ENCODE measurements at places on chromosomes 6 and 20. TPM values are rescaled to one million over a fixed set of nuclear protein-coding genes. Genes with fewer than 3 reads are reported as not detected.

DNA sequence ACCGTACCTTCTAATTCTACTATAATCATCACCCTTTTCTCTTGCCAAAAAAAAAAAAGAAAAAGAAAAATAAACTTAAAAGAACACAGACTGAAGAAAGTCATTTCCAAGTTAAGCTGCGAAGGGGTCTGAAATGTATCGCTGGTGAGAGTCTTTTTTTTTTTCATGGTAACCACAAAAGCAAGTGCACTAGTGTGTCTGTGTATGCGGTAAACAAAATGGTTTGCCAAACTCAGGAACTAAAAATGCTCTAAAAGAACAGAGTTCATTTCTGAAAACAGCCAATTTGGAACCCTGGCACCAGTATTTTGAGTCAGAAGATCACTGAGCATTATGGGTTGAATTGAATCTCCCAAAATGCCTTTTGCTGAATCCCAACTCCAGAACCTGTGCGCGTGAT lies 46.6 kb downstream of the CDH4 start:
- no peaks in the 10 kb centered on the region for H3K27me3 ChIP-seq
- H3K4me3 ChIP-seq: no peak overlapping the region
- no peak overlapping the region for H3K27ac ChIP-seq
- peaks cover 40% of the 10 kb centered on the region for H3K4me1 ChIP-seq
- no peak for DNase-seq

Gene MAS1
- 0.06 TPM for total RNA-seq

DNA sequence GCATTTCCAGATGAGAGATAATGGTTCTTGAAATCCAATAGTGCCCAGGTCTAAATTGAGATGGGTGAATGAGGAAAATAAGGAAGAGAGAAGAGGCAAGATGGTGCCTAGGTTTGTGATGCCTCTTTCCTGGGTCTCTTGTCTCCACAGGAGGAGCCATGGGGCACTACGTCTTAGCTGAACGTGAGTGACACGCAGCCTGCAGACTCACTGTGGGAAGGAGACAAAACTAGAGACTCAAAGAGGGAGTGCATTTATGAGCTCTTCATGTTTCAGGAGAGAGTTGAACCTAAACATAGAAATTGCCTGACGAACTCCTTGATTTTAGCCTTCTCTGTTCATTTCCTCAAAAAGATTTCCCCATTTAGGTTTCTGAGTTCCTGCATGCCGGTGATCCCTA lies 6.8 kb downstream of the HFE start:
- no peaks in the 10 kb centered on the region for H3K27me3 ChIP-seq
- H3K4me1 ChIP-seq: no peaks in the 10 kb centered on the region
- no peak for DNase-seq
- no peaks in the 10 kb centered on the region for H3K36me3 ChIP-seq

GRCh38 chr6:2909718-2910117 lies 6.6 kb upstream of the SERPINB9 start:
- no peak for DNase-seq
- no peak overlapping the region for H3K27ac ChIP-seq
- H3K4me1 ChIP-seq: no peaks in the 10 kb centered on the region

GRCh38 chr20:62227591-62227976 lies 7.5 kb upstream of the HRH3 start:
- H3K4me3 ChIP-seq: no peak overlapping the region
- H3K27ac ChIP-seq: no peak overlapping the region
- no peak for DNase-seq
- peaks cover 10% of the 10 kb centered on the region for H3K4me1 ChIP-seq
- H3K27me3 ChIP-seq: peaks cover 10% of the 10 kb centered on the region

GRCh38 chr6:132527791-132528190 lies 10.3 kb upstream of the TAAR9 start:
- peaks cover 2% of the 10 kb centered on the region for H3K4me1 ChIP-seq
- no peak overlapping the region for H3K27ac ChIP-seq

Data from spinal cord (tissue), 10 donors.